ENCODE measurements at places on chromosomes 6 and 20.
A peak's percentile ranks its signal among the peaks of the same experiment; 100 is the strongest.

DNA sequence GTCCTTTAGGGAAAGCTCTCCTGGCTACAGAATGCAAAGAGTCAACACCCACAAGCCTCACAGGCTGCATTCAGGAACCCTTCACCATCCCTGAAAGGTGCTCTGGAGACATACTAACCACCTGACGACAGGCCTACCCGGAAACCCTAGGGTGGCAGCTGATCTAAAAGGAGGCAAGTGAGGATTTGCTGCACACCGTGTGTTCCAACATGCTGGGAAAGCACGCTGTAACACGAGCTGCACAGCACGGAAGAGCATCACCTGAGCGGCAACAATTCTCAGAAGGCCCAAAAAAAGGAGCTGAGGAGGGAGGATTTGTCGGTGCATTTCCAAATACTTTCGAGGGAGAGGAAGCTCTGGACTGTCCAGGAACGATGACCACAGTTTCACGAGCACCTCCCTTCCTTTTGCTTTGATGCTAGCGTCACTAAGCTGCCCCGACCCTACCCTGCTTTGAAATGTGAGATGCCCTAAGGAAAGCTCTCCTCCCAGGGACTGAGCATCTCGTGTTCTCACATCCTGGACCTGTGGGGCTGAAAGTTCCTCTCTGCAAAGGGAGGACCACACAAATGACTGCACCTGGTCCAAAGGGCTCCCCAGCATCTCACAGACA, 87.0 kb downstream of the PPP1R3G start:
- DNase-seq = no peak

DNA sequence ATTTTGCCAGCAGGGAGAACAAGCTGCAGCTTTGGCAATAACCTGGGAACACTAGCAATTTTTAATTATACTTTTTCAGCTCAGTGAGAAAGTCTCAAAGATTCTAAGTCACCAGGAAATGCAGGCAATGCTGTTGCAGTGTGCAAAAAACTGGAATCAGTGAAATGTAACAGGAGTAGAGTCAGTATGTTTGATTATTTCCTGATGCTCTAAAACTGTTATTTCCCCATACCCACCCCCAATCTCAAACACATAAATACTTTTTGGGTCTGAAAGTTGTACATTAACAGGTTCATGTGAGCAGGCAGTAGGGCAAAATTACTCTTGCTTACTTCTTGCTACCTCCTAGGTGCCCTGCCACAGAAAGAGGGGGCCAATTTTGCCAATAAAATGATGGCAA, 65.4 kb upstream of the BEND6 start:
- DNase-seq = no peak

GRCh38 chr6:79196912-79197311, 37.6 kb downstream of the HMGN3 start:
- no peak for DNase-seq

DNA sequence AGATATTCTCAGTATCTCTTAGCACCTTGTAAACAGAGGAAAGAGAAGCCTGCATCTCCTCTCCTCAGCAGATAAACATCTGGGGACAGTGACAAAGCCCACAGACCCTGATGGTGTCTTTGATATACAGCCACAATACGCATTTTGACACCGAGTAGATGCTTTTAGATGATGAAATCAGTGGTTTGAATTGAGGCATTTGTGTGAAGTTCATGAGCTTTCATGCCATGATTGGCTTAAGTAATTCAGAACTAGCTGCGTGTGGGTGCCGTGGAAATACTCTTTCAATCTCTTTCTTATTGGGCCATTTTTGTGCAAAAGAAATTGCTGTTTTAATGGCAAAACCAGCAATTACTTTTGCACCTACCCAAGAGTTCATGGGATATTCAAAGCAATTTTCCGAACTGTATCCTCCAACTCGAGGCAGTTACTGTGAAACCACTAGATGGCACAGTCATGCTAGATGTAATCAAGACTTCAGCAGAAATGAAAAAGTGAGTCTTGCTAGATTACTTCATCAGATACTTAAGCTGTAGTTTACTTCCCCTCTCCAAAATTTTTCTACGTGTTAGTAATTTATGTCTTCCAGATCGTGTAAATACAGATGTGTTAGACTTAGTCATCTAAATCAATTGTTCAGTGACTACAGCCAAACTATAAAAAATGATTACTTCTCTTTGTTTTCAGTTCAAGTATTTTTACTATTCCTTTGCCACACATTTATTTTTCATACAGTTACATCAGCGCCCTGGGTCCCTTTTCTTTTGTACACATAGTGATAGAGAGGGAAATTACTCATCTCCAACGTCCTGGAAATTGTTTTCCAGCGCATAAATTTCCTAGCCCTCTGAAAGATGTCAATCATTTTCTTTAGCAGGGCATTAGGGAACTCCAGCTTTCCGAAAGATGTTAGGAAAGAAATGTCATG, 49.4 kb downstream of the IYD start:
- DNase-seq = peak; percentile 82

- no peak for DNase-seq
Measured at GRCh38 chr6:148104131-148104530, 238.5 kb upstream of the SASH1 start.

DNA sequence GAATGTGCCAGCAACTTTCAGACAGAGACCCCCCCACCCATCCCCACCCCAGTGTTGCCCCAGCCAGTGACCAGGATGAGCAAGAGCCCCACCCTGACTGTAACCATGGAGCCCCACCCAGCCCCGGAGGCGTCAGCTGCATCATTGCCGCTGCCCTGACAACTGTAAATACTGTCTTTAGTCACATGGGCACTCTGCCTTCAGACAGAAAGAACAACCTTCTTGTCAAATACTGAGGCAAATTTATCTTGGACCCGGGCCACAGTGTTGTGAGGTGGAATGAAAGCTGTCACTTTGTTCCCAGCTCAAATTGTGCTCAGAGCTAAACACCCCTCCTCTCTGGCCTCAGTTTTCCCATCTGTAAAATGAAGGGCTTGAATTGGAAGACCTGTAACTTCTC, 23.7 kb downstream of the MOCS3 start:
- peak; percentile 53 for DNase-seq

DNA sequence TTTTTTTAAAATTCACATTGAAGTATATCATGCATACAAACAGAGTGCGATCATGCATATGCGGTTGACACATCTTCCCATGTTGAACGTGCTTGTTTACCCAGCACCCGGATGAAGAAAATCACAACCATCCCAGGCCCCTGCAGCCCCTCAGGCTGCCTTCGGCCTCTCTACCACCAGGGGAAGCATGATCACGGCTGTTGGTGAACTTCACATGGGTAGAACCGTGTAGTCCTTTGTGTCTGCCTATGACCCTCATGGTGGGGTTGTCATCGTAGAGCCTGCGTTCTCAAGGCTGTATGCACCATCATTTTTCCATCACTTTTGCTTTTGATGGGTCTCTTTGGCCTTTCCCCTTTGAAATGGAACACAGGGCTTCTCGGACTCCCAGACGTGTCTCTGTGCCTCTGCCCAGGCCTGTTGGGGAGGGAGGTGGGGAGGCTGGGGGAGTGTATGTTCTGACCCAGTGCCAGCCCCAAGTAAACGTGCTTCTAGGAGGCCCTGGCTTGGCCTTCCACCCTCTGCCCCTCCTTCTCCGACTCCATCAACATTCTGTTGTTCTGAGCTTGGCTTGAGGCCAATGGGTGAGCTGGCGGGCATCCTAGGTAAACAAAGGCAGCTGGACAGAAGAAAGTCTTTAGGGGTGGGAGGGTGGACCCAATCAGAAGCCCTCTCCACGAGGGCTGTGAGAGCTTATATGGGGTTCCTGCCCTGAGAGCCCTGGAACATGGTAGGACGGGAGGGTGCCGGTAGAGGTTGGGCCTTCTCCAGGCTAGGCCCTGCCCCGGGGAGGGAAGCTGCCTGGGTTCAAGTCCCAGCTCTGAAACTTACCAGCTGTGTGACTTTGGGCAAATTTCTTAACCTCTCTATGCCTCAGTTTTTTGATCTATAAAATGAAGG, 39.7 kb downstream of the TGM2 start:
- DNase-seq = peak; percentile 64

DNA sequence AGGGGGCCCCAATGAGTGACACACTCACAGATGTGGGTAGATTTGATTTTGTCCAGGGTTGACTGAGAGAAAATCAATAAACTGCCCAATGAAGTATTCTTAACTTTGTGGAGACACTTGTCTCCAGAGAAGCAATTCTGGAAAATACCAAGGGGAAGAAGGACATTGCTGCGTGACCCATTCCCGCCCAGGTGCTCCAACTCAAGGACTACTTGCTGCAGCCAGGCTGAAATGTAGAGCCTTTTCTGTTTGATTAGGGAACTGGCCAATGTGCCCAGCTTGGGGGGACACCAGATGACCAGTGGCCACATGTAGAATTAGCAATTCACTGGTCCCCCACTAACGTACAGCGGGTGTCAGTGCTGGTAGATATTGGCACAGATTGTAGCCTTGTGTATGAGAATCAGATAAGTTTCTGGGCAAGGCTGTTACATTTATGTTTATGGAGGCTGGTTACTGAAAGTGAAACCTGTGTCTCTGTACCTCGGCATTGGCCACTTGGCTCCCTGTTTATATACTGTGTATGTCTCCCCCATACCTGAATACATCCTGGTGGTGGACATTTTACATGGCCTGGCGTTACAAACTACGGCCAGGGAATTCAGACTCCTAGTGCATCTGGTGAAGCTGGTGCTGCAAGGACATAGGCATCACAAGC, 32.3 kb downstream of the HDDC2 start:
- no peak for DNase-seq

- DNase-seq = peak; percentile 92
Measured at GRCh38 chr6:106128981-106129781, 43.0 kb downstream of the PRDM1 start.

DNA sequence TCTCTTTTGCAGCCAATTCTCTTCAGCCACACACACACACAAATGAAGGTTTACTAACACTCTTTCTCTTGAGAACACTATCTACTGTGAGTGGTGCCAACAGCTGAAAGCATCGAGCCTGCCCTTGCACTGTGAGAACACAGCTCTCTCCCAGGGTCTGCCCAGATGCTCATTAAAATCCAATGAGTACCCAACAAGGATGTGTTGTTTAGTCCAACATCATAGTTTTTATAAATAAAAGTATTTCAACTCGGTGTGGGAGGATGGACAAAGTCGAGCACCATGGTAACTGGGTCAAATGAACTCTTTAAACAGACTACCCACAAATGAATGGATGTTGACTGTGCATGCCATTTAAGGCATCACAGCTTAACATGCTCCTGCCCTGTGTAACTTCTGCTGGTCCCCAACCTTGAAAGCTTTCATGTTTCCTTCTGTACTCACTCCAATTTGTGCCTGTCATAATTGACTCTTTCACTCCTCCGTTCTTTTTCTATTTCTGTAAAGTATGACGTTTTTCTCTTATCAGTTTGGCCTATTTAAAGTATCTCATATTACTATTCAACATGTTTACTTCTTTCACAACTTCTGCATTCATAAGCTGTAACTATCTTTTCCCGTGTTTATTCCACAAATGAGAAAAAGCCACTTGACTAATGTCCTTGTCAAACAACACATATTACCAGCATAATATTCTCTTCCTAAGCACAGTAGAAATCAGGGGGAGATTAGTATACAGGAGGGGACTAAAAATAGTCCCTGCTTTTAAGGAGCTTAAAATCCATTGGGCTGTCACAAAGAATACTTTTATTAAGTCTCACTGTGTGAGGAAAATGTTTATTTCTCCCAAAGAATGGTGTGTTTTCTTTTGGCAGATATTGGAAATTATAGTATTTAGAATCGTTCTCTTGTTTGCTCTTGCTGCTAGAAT, 215.4 kb downstream of the RFPL4B start:
- DNase-seq = peak; percentile 61

- DNase-seq = no peak
Measured at GRCh38 chr6:11412616-11413015, 124.9 kb upstream of the TMEM170B start.

DNA sequence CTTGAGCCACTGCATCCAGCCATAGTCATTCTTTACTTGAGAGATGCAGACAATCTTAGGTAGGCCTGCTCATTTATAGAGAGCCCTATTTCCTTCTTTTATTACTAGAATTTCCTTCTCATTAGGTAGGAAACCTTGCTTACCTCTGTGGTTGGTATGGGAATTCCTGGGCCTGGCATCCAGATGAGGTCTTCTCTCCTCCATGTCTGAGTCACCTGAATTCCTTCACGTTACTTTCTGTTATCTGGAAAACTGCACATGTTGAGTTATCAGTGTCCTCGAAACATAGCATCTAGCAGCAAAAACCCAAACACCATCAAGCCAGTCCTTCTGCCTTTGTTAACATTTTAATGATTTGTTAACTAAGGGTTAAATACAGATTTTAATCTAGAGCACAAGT, 2.2 kb downstream of the ZNFX1 start:
- DNase-seq = no peak

DNA sequence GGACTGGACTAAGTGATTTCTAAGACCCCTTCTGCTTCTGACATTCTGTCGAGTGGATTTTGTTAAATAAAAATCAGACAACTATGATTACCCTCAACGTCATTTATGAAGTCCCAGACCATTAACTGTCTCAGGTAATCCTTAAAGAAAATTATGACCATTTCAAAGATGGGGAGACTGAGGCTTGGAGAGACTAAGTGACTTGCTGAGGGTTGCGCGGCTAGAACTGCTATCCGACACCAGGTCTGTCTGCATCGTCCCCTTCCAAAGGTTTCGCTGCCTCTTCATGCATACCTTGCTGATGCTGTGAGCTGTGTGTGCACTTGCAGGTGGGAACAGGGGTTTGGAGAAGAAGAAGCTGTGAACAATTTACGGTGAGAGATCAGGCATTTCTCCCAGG, 3.1 kb downstream of the SNPH start:
- DNase-seq = no peak

DNA sequence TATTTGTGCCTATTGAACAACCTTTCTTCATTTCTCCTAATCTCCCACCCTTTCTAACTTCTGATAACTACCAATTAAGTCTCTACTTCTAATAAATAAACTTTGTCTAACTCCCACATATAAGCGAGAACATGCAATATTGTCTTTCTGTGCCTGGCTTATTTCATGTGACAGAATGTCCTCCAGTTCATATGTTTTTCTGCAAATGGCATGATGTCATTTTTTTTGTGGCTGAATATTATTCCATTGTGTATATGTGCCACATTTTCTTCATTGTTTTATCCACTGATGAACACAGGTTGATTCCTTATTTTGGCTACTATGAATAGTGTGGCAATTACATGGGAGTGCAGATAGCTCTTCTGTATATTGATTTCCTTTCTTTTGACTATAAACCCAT, 1041.5 kb upstream of the MANEA start:
- DNase-seq = no peak

DNA sequence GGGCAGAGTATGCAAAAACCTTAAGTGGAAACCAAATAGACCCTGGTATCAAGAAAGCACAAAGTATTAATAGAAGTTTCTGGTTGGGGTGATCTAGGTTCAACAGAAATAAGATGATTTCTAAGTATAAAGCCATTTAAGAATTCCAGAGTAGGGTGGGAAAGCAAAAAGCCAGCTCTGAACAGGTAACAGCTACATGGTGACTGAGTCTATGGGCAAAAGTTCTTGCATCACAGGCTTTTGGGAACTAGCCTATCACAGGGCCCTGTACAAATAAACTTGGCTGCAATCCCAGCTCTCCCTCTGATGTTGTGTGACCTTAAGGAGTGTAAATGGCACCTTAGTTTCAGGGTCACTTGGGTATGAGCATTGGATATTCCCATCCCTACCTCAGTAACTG, 5.5 kb downstream of the TCF19 start:
- DNase-seq = peak; percentile 18

All from fibroblast of villous mesenchyme (primary cell).